Activated CD4-positive, alpha-beta T cell treated with anti-CD3 and anti-CD28 coated beads, Interleukin-2, amount 50 U/mL, for 1 hour (primary cell): ENCODE measurements at places on chromosomes 16 and 17.
A peak's percentile ranks its signal among the peaks of the same experiment; 100 is the strongest.

DNA sequence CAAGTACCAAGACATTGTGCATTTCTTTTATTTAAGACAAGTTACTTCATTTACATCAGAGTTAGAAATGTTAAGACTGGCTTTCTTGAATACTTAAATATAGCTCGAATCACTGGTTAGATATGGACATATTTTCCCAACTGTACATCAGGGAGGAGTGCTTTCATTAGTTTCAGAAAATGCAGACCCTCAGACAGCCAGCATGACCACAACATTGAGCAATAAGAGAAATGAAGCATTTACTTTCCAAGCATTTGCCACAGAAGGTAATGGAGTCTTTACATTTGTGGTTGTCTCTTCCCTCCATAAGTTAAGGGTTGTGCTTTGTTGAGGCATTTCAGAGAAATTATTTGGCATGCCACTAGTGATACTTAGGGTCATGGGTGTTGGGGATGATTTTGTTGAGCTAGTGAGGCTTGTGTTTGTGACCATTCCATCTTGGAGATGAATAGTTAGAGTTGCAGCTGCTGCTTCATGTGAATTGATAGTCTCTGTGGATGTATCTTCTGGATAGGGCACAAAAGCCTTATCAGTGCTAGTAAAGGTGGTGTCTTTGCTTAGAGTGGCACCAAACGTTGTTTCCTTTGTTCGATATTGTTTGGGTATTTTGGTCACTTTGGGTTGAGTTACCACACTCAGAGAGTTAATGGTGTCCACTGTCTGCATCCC is 2.1 kb downstream of the OMG start:
- DNase-seq, result no peak

GRCh38 chr16:69188236-69188549 is 1.2 kb downstream of the SNTB2 start:
- DNase-seq, result peak; percentile 19

DNA sequence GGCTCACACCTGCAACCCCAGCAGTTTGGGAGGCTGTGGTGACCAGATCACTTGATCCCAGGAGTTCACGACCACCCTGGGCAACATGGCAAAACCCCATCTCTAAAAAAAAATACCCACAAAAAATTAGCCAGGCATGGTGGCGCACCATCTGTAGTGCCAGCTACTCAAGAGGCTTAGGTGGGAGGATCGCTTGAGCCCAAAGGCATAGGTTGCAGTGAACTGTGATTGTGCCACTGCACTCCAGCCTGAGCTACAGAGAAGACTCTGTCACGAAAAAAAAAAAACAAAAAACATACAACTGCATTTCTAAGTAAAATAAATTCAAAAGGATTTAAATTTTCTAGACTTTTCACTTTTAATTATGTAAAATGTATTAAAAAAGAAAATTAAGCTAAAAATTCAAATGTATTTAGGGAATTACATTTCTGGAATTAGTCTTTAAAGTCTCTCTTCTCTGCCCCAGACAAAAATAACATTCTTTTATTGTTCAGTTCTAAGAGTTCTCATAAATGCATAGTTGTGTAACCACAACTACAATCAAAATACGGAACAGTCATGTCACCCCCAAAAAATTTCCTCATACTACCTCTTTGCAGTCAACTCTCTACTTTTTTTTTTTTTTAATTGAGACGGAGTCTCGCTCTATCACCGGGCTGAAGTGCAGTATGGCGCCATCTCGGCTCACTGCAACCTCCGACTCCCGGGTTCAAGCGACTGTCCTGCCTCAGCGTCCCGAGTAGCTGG is 14.1 kb downstream of the FAM222B start:
- DNase-seq, result no peak

GRCh38 chr17:78818932-78819331 is 21.7 kb downstream of the USP36 start:
- peak; percentile 50 for DNase-seq

GRCh38 chr16:87390641-87391323 is 1.4 kb upstream of the MAP1LC3B start:
- no peak for DNase-seq

DNA sequence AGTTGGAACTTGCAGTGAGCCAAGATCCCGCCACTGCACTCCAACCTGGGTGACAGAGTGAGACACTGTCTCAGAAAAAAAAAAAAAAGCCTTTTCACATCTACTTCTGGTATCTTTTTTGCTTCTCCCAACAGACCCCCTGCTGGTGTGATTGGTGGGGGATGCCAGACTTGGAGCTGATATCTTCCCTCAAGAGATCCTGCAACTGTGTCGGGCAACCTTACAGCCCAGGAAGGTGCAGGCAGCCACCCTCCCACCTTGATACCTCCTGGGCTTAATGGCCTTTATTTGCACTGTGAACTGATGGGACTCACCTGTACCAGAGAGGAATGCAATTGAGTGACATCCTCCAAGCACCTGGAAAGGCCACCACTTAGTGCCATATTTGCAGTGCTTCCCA is 142.3 kb downstream of the RGS9 start:
- DNase-seq, result no peak

DNA sequence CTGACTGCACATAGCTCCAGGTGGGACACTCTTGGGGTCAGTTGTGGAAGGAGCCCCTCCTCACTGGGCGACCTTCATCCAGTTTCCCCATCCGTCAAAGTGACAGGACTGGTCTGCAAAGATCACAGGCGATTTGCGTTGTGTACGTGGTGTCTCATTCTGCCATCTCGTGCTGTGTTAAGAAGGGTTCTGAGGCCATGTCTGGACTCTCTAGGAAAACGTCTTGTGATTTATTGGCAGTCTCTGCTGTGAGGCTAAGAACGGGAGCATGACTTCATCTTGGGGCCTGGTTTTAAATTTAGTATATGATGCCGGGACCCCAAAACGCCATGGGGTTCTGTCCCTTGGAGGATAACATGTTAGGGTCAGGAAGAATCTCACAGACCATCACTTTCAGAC is 65.2 kb upstream of the CIBAR2 start:
- no peak for DNase-seq

GRCh38 chr16:89733792-89734191 is 12.5 kb downstream of the ZNF276 start:
- no peak for DNase-seq

GRCh38 chr17:65345261-65346005 is 208.3 kb downstream of the RGS9 start:
- no peak for DNase-seq

DNA sequence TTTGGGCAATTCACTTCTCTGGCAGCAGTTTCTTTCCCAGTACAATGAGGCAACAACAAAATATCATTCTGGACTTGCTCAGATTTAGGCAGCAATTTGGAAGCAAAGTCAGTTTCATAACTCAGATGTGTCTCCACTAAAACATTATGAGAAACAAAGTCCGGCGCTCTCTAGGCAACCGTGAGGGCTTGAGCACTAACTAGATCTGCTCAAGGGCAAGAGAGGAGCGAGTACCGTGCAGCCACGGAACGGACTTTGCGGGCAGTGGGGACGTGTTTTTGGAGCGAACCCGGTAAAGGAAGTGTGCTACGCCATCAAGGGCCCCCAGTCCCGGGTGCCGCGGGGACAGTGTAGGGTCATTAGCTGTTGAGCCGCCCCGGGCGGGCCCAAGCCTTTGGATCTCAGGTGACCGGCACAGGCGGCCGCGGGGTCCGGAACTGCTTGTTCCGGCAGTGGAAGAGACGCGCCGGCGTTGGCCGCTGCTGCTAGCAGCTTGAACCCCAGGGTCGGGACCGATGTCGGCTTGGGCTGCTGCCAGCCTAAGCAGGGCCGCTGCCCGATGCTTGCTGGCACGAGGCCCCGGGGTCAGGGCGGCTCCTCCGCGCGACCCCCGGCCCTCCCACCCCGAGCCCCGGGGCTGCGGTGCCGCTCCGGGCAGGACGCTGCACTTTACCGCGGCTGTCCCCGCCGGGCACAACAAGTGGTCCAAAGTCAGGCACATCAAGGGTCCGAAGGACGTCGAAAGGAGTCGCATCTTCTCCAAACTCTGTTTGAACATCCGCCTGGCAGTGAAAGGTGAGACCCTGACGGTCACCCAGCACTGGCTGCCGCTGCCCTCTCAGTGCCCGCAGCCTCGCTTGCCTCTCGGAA is at the start of gene TACO1:
TACO1 (plus strand) TSS at position 327 of the 870 bp plus-strand sequence; CDS start at position 516, 189 bp downstream.
- DNase-seq, result peak; percentile 77

DNA sequence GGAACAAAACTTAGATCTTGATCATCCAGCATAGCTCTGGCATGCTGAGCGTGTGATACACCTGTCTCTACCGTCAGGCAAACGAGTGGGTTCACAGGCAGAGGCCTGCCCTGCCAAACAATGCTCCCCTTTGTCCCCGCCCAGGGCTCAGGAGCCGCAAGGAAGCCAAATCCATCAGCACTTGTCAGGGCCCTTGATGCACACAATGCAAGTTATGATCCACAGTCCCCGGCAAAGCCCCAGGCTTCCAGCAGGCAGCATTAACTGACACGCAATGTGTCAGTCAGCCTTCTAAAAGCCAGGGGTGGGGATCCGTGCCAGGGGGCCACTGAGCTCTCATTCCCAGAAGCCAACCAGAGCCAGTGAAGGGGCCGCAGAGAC is 460.9 kb downstream of the SLC39A11 start:
- no peak for DNase-seq

GRCh38 chr17:43588664-43589435 is 42.7 kb upstream of the ETV4 start:
- no peak for DNase-seq

GRCh38 chr16:15507959-15508627 is 73.7 kb downstream of the BMERB1 start:
- DNase-seq, result no peak

DNA sequence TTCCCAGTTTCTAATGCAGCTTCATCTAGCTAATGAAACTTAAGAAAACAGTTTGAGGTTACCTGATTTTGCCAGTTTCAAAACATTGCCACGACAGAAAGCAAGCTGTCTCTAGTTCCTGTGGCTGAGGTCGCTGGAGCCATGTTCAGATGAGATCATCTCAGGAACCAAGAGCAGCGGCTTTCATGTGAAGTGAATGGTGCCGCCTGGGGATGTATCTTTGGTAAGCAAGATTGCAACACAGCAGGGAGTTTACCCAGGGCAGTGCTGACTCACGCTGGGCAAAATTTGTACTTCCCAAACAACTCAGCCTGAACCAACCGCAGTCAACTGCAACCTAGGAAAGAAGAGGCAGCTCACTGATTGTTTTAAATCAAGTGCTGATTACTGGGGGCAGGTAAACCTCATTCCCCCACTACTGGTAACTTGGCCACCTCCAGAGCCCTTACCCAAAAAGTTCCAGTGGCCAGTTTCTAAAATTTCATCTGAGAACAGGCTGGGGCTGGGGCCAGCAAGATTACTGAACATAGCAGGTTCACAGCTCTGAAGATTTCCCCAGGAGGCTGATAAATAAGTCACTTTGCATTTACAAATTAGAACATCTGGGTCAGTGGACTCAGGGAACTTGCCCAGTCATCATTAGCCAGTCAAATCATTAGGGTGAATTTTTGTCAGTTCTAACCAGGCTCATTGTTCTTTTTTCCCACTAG is at the start of gene RFFL:
RFFL (minus strand) TSS at position 194 of the 710 bp plus-strand sequence. CDS start 37,154 bp downstream, outside the sequence.
- DNase-seq, result peak; percentile 78

GRCh38 chr17:73027130-73027741 is 65.3 kb downstream of the SLC39A11 start:
- no peak for DNase-seq

- DNase-seq, result no peak
These were observed 419.7 kb downstream of the CNTNAP4 start for GRCh38 chr16:76696876-76697275.

- DNase-seq, result no peak
These were observed 114.4 kb downstream of the ASIC2 start for GRCh38 chr17:33178681-33179080.

GRCh38 chr17:53722407-53722806 is 100.3 kb upstream of the KIF2B start:
- DNase-seq, result no peak

- no peak for DNase-seq
These were observed 4.4 kb upstream of the HASPIN start for GRCh38 chr17:3719265-3719664.

GRCh38 chr16:75948886-75949285 is 222.6 kb upstream of the CPHXL start:
- no peak for DNase-seq

GRCh38 chr16:48559462-48560211 is 50.3 kb downstream of the N4BP1 start:
- DNase-seq, result no peak

- no peak for DNase-seq
These were observed 43.7 kb downstream of the GOSR1 start for GRCh38 chr17:30520882-30521281.

DNA sequence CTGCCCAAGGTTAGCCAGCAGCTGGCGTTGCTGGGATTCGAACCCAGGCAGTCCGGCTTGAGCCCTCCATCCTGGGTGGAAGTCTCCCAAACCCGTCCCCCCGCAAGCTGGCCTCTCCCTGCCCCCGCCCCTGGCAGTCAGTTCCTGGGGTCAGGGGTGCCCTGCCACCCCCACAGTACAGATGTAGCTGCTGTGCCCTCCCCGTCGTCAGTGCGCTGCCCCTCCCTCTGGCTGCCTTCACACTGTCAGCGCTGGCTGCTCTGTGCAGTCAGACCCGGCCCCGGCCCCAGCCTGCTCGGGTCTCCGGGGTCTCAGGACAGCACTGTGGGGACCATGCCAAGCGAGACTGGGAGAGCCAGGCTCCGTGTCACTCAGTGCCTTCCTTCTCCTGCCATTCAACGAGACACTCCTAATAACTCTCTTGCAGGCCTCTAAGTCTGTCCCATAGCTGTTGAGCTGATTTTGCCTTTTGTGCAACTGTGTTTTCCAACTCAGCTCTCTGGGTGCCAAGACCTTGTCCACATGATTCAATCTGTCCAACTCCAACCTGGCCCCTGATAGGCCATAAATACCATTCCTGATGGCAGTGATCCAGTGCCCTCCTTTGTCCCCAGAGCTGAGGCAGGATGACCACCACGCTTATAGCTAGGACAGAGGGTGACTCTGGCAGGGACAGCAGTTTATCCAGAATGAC is 55.5 kb upstream of the IL34 start:
- DNase-seq, result no peak

GRCh38 chr16:68636818-68637217 is 8.3 kb upstream of the CDH3 start:
- no peak for DNase-seq

DNA sequence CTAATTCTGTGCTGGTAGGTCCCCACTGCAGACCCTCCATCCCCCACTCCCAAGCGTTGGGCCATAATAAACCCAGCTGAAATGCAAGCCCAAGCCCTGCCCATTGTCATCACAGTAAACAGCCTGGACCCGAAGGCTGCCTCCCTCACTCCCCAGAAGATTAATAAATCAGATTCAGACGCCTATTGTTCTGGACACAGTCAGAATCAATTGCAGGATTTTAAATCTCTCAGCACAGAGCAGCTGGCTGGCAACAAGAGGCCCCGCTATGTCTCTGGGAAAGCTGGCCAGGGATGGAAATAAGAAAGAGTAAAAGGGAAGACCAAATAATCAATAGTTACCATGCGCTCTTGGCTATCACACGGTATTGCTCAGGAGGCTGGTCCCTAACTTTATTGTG is 93.9 kb downstream of the C17orf67 start:
- no peak for DNase-seq

- DNase-seq, result no peak
These were observed 87.4 kb downstream of the RAP1GAP2 start for GRCh38 chr17:2883544-2884213.
